ENCODE measurements at places on chromosomes 3 and 15.

DNA sequence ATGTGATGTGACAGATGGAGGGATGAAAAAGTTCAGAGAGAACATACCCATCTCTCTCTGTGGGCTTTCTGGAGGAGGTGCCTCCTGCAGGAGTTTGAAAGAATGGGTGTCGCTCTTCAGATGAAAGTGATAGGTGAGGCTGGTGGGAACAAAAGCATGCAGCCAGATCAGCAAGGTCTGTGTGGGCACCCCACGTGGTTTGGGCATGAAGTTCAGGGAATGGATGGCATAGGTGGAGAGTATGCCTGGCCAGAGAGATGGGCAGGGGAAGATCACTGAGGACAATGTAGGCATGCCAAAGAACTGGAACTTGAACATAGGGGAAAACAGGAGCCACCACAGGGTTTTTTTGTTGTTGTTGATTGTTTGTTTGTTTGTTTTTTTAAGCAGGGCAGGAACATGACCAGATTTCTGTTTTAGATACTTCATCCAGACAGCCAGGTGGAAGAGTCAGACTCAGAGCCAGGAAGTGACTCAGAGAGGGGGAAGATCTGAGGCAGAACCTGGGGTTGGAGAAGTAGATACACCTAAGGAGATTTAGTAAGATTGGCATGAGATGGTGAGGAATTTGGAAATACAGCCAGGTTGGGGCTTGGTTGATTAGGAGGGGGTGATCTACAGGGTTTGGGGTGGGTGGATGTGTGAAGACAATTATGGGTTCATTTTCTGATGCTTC lies 64.8 kb upstream of the CLSTN2 start:
- DNase-seq, result no peak

DNA sequence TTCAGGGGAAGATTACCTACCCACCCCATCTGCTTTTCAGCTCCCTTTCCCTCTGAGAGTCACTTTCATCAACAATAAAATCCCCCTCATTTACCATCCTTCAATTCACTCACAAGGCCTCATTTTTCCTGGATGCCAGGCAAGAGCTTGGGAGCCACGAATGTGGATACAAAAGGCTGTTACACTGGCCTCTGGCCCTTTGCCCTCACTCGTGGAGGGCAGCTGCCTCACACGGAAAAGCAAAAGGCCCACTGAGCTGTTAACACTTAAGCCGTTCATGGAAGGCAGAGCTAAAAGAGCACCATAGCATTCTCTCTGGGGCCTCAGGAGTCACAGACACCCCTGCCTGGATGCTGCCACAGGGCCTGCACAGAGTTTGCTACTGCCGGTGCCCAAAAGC lies 102.4 kb upstream of the TUSC7 start:
- no peak for DNase-seq

- no peak for DNase-seq
These were observed 34.6 kb upstream of the PPIB start for GRCh38 chr15:64197425-64197824.

GRCh38 chr15:87154761-87155160 lies 1075.1 kb downstream of the AGBL1 start:
- no peak for DNase-seq

- no peak for DNase-seq
These were observed 3.9 kb downstream of the ZIC1 start for GRCh38 chr3:147412917-147413685.

- DNase-seq, result no peak
These were observed 21.9 kb upstream of the TSEN2 start for GRCh38 chr3:12462159-12462947.

DNA sequence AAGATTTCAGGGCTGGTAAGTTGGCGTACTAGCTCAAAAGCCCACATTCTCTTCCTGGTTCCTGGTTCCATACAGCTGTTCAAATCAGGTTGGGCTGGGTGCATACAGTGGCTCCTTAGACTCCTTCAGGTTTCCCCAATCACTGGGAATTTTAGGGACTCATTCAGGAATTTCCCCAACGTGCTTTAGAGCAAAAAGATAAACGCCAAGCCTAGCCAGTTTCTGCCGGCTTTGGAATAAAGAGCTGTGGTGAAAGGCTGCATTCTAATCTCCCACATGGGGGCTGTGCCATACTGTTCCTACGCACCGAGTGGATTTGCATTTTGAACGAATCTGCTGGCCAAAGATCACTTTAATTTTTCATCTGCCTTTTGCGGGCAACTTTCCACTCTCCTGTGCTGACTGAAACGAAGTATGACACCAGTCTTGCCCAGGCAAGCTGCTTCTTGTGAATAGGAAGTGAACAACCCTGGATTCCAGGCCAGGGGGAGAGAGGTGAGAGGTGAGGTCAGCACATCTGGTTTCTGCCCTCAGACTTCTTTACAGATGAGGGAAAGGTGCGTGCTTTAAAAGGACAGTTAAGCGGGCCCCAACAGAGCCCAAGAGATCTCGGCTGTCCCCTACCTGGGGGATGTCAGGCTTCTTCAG lies 184.2 kb upstream of the PDZRN3 start:
- no peak for DNase-seq

DNA sequence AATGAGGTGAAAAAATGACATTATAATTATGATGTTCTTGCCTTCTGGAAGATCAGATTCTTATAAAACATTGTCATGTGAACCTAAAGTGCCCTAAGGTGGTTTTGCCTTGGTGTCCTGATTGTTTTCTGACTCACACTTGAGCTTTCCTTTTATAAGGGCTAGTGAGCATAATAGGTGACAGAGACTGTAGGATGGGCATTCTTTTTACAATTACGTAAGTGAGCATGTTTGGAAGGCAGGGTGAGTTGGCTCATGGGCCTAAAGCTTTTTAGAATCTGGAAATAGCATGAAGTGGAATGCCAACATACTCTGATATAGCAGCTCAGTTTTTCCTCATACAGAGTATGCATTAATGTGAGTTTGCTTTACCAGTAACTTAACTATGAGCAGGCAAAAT lies 41.2 kb downstream of the CRYBG3 start:
- DNase-seq, result no peak

GRCh38 chr15:63809452-63809851 lies 24.3 kb downstream of the HERC1 start:
- DNase-seq, result no peak

DNA sequence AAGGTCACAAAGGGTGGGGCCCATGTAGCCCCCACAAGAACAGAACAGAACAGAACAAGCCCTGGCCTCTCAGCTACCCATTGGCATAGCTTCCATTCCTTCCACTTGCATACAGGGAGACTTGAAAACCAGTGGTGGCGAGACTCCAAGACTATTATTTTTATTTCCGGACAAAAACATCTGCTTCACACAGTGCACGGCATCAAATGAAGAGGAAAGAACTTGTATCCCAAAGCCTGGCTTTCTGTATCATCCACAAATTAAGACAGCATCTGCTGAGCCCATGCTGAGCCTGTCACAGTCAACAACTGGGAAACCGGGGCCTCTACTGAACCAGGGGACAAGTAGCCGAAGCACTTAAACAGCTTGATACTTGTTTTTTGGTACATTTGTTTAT lies 56.0 kb downstream of the CLEC3B start:
- no peak for DNase-seq

DNA sequence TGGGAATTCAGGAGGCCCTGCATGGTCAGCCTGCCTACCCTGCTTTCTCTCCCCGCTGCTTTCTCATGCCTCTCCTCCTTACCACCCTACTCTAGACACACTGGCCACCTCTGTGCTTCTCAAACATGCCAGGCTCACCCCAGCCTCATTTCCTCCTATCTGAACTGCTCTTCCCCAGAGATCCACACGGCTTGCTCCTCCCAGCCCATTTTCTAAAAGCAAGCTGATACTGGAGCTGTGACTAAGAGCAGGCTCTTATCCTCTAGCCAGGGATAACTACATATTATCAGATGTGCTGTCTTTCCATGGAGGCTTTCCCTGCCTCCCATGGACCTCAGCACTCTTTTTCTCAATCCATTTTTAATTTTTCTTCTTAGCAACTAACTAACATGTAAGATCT lies 85.9 kb downstream of the BOC start:
- no peak for DNase-seq

DNA sequence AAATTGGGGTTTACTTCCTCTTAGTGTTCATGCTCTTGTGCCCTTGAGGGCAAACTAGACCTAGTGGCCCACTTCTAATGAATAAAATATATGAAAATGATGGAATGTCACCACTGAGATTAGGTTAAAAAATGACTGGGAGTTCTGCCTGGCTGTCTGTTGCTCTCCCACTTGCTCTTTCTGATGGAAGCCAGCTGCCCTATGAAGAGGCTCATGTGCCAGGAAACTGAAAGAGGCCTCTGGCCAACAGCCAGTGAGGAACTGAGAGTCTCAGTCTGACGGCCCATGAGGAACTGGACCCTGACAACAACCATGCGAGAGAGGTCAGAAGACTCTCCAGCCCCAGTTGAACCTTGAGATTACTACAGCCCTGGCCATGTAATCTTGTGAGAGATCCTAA lies 107.1 kb upstream of the FHIT start:
- no peak for DNase-seq

- no peak for DNase-seq
These were observed 104.8 kb upstream of the CCDC54 start for GRCh38 chr3:107272471-107272870.

DNA sequence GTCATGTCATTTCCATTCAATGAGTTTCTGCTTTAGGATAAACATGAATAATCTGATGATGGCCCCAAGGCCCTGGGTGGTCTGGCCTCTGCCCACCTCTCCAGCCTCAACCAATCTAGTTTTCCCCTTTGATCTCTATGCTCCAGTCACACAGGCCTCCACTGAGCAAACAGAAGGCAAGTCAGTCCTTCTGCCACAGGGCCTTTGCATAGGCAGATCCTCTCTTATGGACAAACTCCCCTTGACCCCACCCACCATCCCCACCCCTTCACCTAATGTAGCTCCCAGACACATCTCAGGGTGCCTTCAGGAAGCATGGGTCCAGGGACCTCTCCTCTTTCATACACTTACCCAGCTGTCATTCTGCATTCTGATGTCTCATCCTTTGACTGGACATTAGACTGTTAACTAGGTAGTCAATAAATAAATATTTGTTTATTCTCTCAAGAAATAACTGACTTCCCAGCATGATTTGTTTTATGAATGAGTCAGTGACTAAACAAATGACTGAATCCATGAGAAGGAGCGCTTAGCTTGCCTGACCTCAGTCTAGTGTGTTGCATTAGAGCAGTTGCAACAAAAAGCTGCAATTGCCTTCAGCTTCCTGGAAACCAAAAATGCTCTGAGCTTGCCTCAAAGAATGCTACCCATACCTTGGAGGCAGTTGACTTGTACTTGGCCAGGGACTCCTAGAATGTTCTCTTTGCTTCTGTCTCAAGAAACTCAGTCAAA lies 386.6 kb upstream of the WNT5A start:
- no peak for DNase-seq

- DNase-seq, result no peak
These were observed 62.2 kb upstream of the CTSH start for GRCh38 chr15:79007066-79007465.

GRCh38 chr3:106029954-106030626 lies 161.3 kb upstream of the CBLB start:
- no peak for DNase-seq

DNA sequence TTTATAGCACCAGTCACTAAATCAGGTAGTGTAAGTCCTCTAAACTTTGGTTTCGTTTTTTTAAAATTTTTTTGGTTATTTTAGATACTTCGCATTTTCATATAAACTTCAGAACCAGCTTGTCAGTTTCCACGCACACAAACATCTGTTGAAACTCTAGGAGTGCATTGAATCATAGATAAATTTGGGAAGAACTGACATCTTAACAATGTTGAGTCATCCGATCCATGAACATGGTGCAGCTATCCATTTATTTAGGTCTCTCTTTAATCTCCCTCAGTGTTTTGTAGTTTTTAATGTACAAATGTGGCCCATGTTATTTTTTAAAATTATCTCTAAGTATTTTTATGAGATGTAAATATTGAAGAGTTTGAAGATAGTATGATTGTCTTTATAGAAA lies 17.7 kb downstream of the TICRR start:
- DNase-seq, result no peak

DNA sequence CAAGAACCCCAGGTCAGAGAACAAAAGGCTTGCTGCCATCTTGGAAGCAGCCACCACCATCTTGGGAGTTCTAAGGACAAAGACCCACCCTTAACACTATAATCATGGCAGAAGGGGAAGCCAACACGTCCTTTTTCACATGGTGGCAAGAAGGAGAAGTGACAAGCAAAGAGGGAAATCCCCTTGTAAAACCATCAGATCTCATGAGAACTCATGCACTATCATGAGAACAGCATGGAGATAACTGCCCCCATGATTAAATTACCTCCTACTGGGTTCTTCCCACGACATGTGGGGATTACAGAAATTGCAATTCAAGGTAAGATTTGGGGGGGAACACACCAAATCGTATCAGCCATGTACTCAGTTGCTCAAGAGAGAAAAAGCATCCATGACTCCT lies 21.1 kb upstream of the GBE1 start:
- DNase-seq, result no peak

GRCh38 chr3:135349254-135349948 lies 554.3 kb downstream of the EPHB1 start:
- DNase-seq, result no peak

DNA sequence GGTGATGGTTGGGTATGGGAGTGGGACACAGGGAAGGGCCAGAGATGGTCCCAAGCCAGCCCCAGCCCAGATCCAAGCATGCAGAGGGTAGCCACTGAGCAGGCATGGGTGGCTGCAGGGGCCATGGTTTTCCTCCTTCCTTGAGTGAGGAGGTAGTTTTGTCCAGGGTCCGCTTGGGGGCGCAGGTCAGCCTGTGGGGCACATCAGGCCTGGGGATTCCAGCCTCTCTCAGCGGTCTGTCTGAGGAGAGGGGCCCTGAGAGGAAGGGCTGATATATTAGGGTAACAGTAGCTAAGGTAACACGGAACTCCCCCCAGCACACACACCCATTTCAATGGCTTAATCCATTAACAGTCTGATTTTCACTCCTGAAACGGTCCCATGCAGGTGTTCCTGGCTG lies 22.7 kb upstream of the LCTL start:
- no peak for DNase-seq

GRCh38 chr15:99257107-99257750 lies 5.9 kb downstream of the LRRC28 start:
- no peak for DNase-seq

DNA sequence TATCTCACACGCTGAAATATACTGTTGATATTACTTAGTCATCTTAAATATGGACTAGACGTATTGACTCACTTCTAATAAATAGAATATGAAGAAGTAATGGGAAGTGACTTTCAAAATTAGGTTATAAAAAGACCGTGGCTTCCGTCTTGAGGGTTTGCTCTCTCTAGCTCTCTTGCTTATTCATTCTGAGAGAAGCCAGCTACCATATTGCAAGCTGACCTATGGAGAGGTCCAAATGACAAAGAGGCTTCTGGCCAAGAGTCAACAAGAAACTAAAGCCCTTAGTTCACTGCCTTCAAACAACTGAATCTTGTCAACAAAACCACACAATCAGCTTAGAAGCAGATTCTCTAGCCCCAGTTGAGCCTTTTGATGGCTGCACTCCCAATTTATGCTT lies 46.1 kb downstream of the SLC9C1 start:
- DNase-seq, result no peak

All from activated T-helper 1 cell treated with Interleukin-2 at 50 U/mL for 16 hours (primary cell).